ENCODE measurements at places on chromosomes 2 and 18.

GRCh38 chr2:25285265-25286024, 56.3 kb downstream of the DNMT3A start:
- no peak for DNase-seq

GRCh38 chr2:195121341-195121740, 535.7 kb upstream of the SLC39A10 start:
- DNase-seq, result no peak

- no peak for DNase-seq
Measured at GRCh38 chr2:215985257-215985656, 28.1 kb downstream of the MREG start.

- DNase-seq, result no peak
Measured at GRCh38 chr2:52238782-52239181, 1206.8 kb upstream of the NRXN1 start.

DNA sequence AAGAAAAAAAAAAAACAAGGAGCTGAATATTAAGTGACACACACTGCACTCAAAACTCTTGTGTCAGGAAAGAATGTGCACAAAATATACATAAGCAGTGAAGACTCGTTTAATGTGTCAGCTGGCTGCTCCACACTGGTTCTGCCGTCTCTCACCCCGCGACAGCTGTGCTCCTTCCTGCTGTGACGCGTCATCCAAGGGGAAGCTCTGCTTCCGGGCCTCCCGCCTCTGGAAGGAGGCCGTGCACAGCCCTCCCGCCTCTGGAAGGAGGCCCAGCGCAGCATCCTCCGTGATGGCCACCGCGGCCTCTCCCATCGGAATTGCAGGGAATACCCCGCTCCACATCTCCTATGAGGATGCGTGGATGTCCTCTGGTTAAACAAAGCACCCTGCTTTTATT, 151.0 kb downstream of the HDAC4 start:
- DNase-seq, result peak; percentile 73

- peak; percentile 32 for DNase-seq
Measured at GRCh38 chr2:203623661-203624060, 82.8 kb upstream of the CD28 start.

DNA sequence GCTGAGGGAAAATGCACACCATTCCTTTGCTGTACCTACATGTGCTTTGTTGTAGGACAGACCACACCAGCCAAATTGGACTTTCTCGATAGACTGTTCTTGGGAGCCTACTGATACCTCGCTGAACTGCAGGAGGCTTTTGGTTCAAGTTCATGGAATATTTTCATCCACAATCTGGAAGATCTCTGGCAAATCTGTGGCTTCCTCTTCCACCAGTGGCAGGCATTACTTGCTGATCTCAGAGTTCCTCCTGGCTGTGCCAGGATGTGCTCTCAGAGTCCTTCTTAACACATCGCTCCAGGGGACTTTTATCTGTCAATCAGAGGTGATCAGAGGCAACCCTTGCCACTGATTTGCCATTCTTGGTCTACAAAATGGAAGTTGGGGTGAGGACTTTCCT, 87.7 kb downstream of the PTGR3 start:
- DNase-seq, result no peak

DNA sequence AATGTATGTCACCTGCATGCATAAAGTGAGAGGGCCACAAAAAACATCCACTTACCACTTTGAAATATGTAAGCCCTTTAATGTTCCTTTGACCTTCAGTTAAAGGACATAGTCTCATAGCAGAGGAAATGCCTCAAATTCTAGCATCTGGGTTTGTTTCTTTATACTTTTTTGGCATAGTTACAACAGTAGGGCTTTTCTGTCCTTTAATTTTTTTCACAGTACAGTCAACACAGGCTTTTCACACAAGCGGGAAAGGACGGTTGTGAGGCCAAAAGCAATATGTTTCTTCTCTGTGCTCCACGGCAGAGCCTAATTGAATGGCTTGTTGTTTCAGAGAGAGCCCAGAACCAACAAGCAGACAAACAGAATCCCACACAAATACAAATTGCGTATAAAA, 57.6 kb downstream of the CRIM1 start:
- DNase-seq, result peak; percentile 62

GRCh38 chr2:174662459-174662858, 64.9 kb upstream of the WIPF1 start:
- peak; percentile 87 for DNase-seq

DNA sequence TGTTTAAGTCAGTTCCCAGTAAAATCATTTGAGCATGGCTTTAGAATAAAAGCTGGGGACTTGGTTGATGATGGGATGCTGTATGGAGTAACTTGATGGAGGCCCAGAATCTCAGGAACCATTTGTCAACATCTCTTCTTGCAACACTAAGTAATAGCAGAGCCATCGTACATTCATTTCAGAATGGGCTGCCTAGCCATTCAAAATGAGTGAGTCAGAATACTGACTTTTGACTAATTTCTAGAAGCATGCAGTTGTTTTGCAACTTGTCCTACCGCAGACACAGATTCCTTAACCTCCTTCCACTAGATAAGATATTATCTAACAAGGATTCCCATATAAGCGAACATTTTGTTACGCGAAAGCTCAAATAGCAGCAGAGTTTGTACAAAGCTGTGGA, 229.5 kb downstream of the CNTNAP5 start:
- peak; percentile 11 for DNase-seq

DNA sequence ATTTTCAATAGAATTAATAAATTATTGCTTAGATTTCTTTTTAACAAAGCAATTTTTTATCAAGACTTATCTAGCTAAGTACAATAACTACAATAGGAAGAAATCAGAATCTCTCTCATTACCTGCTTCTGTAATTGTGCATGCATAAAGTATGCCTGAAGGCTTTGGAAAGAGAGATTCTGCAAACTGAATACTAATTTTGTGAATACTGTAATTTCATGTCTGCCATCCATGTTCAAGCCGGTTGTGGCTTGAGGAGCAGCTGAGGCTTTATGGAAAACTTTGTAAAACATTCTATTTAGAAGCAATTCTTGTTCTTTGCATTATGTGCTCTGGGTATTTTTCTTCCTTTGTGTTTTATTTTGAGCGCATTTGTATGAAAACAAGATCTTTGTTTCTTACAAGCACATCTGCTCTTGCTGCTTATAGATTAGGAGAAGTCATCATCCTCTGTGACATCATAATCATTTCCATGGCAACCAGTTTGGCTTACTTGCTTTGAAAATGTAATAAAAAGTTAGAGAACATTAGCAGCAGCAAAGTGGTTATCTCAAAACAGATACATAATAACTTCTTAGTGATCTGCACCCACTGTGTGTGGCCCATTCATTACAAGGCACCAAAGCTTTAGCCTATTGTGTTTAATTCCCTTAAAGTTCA, 16.0 kb upstream of the IKZF2 start:
- peak; percentile 27 for DNase-seq

- no peak for DNase-seq
Measured at GRCh38 chr2:118971245-118972122, 29.5 kb downstream of the MARCO start.

DNA sequence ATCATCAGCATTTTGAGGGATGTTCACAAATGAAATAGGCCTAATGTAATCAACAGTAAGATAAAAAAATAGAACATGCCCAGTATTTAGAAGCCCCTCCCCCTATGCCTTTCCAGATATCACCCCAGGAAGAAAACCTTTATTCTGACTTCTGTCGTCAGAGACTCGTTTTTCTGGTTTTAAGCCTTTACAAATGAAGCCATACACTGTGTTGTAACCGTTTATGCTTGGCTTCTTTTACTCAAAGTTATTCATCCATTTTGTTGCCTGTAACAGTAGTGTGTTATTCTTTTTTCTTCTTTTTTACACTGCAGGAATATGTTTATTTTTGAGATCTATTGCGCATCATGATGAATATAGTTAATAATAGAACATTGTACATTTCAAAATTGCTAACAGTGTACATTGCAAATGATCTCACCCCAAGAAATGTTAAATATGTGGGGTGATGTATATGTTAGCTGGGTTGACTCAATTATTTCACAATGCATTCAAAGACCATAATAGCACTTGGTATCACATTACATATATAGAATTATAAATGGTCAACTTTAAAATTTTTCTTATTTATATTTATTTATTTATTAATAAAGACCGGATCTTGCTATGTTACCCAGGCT, 28.1 kb upstream of the PNPT1 start:
- DNase-seq, result no peak

DNA sequence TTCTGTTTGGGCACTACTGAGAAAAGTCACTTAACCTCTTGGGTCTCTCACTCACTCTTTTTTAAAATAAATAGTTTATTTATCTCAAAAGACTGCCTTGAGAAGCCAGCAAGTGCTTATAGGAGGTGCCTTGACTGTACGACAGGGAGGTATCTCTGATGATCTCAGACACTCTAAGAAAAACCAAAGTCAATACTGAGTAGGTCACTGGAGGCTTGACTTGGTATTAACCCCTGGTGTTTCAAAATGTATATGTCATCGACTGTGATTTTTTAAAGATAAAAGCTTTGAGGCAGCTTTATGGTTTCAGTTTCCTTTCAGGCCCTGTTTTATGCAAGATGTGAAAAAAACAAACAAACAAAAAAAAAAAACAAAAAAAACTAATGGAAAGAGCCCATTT, 33.7 kb downstream of the MREG start:
- no peak for DNase-seq

- DNase-seq, result no peak
Measured at GRCh38 chr2:48532824-48533223, 2.9 kb downstream of the STON1 start.

DNA sequence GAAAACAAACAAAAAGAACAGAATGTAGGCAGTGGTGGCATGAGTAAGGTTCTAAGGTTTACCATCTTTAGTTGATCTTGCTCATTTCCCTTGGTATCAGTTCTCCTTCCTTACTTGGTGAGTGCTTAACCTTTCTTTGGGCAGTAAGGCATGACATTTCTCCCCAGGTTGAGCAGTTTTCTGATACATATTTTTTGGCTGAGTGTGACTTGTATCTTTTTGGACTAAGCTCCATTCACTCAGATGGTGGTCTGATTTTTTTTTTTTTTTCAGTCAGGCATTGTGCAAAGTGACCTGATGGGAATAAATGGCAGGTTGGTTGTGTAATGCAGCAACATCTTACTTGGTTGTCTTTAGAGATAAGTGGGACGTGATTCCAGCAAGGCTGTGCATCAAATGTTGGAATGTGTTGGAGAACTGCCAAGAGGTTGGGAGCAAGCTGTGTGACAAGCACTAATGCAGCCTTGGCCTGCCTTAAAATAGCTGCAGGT, 15.1 kb downstream of the SPTBN1 start:
- peak; percentile 68 for DNase-seq

DNA sequence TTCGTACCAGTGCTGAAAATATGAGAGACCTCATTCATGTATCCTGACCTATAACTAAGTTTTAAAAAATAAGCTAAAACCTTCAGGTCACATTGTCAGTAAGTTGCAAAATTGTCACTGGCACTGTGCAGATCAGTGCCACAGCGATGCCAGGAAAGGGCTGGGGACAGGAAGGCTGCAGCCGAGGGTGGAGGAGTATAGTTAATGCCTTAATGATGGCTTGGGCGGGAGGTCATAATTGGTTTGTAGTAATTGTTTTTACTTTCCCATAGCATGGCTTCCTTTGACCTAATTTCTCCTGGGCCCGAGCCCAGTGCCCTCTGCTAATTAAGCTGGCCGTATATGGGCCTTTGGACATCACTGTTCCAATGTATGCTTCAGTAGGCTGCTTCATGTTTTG, 47.2 kb upstream of the RAB12 start:
- no peak for DNase-seq

DNA sequence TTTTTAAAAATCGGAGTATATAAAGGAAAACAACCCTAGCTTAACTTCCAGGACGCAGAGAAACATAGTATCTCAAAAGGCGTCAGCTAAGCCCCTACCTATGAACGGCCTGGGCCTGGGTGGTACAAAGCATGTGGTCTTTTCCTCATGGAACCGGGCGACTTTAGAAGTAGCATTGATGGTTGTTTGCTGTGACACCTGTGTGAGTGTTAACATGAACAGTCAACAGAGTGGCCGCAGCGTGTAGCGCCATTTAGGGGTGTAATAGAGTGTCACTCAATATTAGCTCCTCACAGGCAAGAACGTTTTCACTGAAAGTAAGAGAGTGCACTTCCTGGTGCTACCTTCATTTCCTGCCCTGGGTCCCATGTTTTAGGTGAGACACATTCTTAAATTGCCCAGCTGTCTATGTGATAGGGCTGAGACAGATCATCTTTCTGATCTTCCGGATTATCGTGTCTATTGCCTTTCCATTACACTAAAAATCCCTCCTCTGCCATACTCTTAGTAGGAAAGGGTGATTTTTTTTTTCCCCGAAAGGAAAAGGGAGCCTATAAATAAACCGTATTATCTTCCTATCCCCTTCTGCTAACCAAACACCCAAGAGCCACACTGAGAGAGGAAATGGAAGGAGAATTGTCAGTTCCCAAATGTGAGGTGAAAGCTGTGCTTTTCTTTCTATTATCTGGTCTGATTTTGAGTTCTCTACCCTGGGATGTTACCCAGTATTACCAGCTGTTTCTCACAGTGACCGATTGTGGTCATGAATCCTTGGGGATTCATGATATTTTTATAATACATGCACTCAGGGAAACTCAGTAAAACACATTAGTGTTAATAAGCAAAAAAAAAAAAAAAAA, 1.3 kb downstream of the GORASP2 start:
- DNase-seq, result peak; percentile 27

GRCh38 chr2:112794841-112795240, 10.5 kb upstream of the IL1A start:
- DNase-seq, result no peak

GRCh38 chr2:161067846-161068350, 92.3 kb upstream of the TANK start:
- DNase-seq, result no peak

- DNase-seq, result peak; percentile 20
Measured at GRCh38 chr2:176392249-176392648, 123.0 kb downstream of the MTX2 start.

DNA sequence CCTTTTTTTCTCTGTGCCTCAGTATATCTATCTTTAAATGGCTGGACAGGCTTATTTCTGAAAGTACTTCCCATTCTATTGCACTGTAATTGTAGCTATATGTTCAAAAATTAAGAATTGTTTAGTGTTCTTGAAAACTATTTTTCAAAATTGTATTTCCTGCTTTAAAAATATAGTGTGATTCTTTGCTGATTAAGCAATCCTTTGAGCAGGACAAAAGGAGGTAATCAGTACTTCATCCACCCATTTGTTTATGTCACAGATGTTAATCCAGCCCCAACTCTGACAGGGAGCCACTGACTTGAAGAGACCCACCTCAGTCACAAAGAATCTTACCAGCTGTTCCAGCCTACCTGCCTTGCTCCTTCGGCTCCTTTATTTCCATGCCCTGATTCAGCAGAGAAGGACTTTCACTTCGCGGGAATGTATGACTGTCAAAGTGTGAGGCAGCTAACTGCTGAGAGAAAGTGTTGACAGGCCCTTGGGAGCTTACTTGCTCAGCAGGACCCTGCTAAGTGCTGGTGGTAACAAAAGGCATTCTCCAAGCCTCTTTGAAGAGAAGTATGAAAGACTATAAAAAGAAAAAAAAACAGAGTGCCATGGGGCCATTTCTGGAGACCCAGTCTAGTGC, 393.3 kb upstream of the CYRIA start:
- DNase-seq, result no peak

Measured in AG10803 (cell line).